ENCODE measurements at places on chromosomes 1 and 21.
A peak's percentile ranks its signal among the peaks of the same experiment; 100 is the strongest.

- no peak for DNase-seq
Observed at GRCh38 chr1:235131961-235132360, 3.3 kb upstream of the TOMM20 start.

- DNase-seq = no peak
Observed at GRCh38 chr1:9735800-9736199, 84.3 kb downstream of the PIK3CD start.

DNA sequence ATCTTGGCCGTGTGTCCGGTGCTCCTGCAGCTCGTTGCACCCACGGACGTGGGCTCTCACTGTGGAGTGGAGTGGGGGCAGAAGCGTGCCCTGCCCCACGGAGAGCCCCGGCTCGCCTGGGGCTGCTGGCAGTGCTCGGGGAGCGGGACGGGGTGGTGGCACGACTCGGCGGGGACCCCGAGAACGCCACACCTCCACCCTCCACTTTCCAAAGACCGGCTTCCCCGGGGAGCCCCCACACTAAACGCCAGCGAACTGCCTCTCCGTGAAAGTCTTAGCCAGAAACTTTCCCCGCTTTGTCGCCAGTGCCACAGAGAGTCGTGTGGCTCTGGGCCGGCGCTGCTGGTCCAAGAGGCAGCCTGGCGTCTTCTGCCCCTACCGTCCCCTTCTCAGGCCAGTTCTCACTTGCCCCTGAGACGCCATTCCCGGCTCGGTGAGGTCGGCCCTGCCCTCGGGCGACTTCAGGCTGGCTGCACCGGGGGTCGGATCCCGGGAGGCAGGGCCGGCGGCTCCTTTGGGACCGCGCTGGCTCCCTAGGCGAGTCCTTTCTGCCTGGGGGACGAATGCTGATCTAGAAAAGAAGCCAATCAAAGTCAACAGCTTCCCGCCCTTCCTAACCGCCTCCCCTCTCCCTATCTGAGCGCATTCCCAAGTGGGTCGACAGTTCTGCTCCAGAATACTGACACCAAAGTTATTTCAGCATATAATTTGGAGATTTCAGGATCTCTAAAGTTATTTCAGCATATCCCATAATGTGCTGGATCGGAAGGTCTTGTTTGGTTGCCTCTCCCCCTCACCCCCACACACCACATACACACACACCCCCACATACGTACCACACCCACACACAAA is 2.6 kb upstream of the SAMD13 start:
- DNase-seq = peak; percentile 43

DNA sequence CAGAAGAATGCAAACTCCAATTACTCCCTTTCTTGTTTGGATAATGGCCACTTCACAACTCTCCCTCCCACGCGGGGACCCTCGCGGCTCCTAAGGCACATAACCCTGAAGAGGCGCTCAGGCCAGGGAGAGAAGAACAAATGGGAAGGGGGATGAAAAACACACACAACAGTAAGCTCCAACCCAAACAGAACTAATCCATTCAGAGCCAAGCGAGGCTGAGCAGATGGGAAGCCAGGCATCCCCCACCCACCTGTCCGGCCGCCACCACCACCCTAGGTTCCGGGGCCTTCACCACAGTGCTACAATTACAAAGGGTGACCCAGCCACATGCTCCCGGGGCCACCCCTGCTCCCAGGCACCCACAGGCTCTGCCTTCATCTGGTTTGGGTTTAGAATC is 101.5 kb downstream of the MRPL37 start:
- DNase-seq = no peak

DNA sequence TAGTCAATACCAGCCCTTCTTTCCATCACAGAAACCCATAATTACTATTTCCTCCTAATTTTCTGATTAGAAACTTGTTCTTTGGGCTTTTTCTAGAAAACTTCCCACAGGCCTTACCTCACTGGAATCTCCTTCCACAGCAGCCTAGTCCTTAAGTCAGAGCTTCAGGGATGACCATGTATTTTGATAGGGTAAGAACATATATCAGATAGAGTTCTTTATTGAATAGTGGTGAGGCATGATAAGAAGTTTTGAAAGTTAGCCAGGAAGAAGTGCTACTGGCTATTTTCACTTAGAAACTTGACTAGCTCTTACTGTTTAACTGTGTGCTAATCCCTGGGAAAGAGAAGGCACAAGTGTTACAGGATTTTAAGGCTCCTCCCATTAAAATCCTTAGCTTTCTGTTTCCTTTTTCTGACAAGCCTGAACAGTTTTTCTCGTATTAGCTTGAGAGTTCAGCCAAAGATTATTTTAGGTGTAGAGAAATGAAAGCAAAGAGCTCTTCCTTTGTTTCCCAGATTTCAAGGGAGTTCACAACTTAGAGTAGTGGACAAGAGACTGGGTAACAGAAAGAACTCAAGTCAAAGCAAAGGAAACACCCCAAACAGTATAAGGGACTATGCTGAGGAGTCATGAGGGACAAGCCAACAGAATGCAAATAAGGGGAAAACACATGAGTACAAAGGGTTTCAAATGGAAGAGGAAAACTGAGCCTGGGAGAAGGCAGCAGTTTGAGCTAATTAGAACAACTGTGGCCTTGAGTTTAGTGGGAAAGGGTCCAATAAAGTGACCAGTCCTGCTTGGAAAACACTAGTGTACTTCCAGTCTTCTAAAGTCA is 37.2 kb upstream of the AIM2 start:
- no peak for DNase-seq

Data from SK-MEL-5 (cell line).